Esophagus muscularis mucosa (tissue), 4 donors: ENCODE measurements at places on chromosomes 13 and 19. TPM values are rescaled to one million over a fixed set of nuclear protein-coding genes. Genes with fewer than 3 reads are reported as not detected.

ZNF880 gene
- total RNA-seq: 16.8 TPM

FCGBP gene
- 3.8 TPM for total RNA-seq

CPB2 gene
- not detected for total RNA-seq

ZNF682 gene
- total RNA-seq: 1.4 TPM

GRIK5 gene
- 8.6 TPM for total RNA-seq
